ENCODE measurements at places on chromosomes 1 and 21.
A peak's percentile ranks its signal among the peaks of the same experiment; 100 is the strongest.

DNA sequence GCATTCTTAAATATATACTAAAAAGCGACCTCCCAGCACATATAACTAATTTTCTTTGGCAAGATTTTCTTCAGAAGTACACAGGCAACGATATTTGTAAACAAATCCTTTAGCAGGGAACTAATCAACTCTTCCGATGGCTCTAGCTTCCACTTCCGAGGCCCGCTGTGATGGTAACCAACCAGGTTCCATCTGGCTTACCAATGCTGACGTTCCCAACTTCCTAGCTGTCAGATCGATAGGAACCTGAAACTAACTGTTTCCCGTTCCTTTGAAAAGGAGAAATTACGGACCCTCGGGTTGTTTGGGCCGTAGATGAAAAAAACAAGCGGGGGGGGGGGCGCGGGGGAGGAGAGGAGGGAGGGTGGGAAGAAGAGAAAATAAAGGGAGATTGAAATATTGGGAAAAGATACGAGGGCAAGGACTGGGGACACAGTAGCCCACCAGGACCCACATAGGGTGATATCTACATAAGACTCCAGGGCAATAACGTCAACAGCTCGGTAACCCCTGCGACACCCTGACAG, 513 bp downstream of the GTF2B start:
- DNase-seq, result peak; percentile 11

GRCh38 chr1:234718496-234719453, 108.8 kb upstream of the IRF2BP2 start:
- no peak for DNase-seq

GRCh38 chr1:30988045-30988444, 77.5 kb downstream of the PUM1 start:
- DNase-seq, result no peak

DNA sequence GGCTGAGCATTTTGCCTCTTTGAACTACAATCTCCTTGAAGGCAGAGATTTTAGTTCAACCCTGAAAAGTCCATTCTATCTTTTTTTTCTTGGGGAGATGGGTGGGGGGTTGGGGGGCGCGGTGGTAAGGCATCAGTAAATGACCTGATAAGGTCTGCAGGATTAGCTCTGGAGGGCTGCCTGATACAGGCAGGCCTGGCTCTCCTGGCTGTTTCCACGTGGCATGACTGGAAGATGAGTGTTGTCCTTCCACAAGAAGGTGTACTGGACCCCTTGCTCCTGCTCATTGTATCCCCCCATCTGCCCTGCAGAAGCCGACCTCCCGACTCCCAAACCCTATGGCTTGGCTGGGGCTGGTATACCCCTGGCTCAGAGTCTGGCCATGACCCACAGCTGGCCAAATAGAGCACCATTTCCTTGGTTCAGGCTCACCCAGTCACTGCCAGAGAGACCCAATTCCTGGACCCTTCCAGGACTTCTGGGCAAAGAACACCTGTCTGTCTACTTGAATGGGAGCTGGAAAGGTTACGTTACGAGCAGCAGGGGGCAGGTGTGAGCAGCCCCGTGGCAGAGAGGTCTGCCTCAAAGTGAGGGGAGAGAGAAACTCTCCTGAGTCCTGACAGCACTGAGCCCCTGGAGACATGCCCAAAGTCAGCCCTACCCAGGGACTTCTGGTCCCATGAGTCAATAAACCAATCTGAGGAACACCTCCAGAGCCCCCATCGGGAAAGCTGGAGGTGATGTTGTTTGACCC, 17.0 kb downstream of the DHRS3 start:
- peak; percentile 42 for DNase-seq

- DNase-seq, result peak; percentile 84
Observed at GRCh38 chr1:193569096-193569982, 382.9 kb upstream of the B3GALT2 start.

DNA sequence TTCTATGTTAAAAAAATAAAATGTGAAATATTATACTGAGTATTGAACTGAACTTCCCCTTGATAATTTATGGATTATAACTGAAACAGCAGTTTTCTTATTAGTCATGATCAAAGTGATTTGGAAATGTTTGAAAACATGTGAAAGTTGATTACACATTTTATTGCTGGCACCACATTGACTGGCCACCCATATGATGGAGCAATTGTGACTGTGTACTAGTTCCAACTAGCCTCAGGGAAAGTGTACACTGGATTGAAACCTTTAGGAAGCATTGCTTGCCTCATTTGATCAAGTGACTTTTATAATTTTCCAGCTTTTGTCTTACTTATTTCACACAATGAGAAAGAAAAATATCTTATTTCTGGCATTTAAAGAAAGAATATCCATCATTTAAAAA, 128.0 kb upstream of the ADGRL2 start:
- DNase-seq, result no peak
